ENCODE measurements at places on chromosomes 13 and 19. TPM values are rescaled to one million over a fixed set of nuclear protein-coding genes. Genes with fewer than 3 reads are reported as not detected.
A peak's percentile ranks its signal among the peaks of the same experiment; 100 is the strongest.

GRCh38 chr13:53238261-53238660 is 209.6 kb downstream of the OLFM4 start:
- no peaks in the 10 kb centered on the region for H3K4me1 ChIP-seq
- H3K36me3 ChIP-seq, result no peaks in the 10 kb centered on the region
- no peak overlapping the region for H3K27ac ChIP-seq
- no peak overlapping the region for H3K4me3 ChIP-seq

The SYT5 gene
- 2.7 TPM for total RNA-seq

DNA sequence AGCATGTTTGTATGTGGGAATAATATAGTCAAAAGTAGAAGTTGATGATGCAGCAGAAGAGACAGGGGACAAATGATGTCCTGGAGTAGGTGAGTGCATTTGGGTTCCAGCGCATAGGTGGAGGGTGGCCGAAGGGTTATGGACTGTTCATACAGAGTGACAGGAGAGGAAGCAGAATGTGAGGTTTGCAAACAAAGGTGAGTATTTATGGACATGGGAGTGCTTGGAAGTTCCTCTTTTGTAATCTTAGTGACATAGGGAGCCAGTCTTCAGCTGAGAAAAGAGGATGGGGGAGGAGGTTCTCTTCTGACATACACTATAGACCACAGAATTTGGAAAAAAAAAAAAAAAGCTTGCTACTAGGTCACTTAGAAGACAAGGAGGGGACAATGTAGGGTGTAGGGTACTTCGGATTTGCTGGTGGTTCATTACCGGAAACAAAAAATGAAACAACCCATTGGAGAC is 331.6 kb downstream of the DLEU7 start:
- no peaks in the 10 kb centered on the region for H3K36me3 ChIP-seq
- H3K27me3 ChIP-seq, result peaks cover 2% of the 10 kb centered on the region
- peak overlapping the region; percentile 59 for H3K27ac ChIP-seq
- no peak for DNase-seq
- H3K4me1 ChIP-seq, result peaks cover 20% of the 10 kb centered on the region
- H3K4me3 ChIP-seq, result peak overlapping the region; percentile 35

DNA sequence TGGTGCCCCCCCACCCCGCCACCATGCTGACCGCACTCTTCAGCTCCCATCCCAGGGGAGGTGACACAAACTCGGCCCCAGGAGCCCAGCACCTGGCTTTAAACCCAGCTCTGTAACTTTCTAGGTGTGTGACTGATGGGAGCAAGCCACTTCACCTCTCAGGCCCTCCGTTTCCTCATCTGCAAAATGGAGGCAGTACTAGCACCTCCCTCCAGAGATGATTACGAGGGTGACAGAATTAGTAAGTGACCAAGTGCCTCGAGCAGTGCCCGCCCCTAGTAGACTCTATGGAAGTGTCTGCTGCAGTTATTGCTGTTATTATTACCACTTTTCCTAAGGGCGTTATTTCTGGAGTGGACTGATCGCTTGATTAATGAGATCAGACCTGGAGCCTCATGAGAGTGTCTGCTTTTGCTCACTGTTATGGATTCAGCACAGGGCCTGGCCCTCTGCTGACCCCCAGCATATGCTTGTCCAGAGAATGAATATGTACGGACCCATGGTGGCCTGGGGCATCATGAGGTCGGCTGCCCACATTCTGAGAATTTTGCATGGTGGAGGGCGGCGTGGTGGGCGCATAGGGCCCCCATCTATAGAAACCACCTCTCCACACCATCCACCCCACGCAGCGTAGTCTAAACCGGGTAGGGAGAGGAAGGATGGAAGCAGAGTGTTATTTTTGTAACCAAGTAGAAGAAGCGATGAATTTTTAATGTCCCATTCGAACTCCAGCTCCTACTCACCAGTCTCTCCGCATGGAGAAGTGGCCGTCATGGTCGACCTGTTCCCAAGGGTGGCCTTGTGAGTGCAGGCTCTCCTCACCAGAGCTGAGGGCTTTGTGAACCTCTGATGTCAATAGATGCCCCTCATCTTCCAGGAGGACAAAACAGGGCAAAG is 48.2 kb downstream of the CAPN12 start:
- no peaks in the 10 kb centered on the region for H3K36me3 ChIP-seq
- DNase-seq, result no peak
- H3K4me3 ChIP-seq, result no peak overlapping the region
- peaks cover 7% of the 10 kb centered on the region for H3K4me1 ChIP-seq
- H3K27me3 ChIP-seq, result no peaks in the 10 kb centered on the region

The CASP14 gene
- total RNA-seq, result not detected

DNA sequence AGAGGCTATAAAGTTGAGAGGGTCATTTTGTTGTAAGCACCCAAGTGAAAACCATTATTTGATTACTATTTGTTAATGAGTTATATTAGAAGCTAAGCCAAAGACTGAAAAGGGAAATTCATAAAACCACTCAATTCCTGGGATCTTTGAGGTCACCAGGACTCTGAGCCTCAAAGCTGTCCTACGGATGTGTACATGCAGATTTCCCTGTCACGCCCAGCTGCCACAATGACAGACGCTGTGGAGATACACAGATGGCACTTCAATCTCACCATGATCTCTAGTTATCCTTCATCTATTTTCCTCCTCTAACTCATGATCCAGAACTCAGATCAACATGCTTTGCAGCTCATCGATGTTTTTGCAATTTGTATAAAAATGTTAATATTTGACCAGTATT is 403.5 kb upstream of the MIR17HG start:
- no peaks in the 10 kb centered on the region for H3K36me3 ChIP-seq
- no peaks in the 10 kb centered on the region for H3K27me3 ChIP-seq
- H3K4me1 ChIP-seq, result no peaks in the 10 kb centered on the region
- no peak for DNase-seq

The PSG11 gene
- not detected for total RNA-seq

- H3K4me1 ChIP-seq, result no peaks in the 10 kb centered on the region
- no peak overlapping the region for H3K27ac ChIP-seq
- H3K27me3 ChIP-seq, result no peaks in the 10 kb centered on the region
- no peaks in the 10 kb centered on the region for H3K36me3 ChIP-seq
- no peak overlapping the region for H3K4me3 ChIP-seq
- DNase-seq, result no peak
These were observed 70.1 kb downstream of the NALCN start for GRCh38 chr13:101346161-101346560.

The TLE2 gene
- total RNA-seq, result 21.5 TPM

DNA sequence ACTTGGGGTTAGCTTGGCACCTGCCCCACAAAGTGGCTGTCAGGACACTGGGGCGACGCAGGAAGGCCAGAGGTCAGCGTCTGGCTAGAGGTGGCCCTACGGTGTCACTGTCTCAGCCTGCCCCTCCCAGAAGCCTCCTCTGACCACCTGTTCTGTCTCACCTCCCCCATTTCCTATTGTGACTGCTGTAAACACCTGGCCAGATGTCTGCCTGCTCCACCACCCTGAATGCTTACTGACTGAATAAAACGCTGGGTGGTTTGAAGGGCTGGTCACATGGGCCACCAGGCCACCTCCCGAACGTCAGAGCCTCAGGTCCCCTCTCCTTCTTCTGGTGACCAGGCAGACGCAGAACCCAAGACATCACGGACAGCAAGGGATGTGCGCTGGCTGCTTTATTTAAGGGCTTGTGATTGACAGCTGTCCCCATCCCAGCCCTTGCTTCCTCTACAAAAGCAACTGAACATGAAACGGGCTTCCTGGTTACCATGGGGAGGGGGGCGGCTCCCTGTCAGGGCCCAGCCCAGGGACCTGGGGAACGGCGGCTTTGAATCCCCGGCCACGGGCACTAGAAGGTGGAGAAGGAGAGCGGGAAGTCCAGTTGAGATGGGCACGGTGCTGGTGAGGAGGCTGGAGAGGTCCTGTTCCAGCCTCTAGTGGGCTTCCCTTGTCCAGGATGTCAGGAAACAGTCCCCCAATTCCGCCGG is 6.2 kb downstream of the ELOF1 start:
- H3K4me3 ChIP-seq, result no peak overlapping the region
- H3K27ac ChIP-seq, result no peak overlapping the region
- no peaks in the 10 kb centered on the region for H3K27me3 ChIP-seq
- H3K36me3 ChIP-seq, result peaks cover 9% of the 10 kb centered on the region
- peaks cover 23% of the 10 kb centered on the region for H3K4me1 ChIP-seq

DNA sequence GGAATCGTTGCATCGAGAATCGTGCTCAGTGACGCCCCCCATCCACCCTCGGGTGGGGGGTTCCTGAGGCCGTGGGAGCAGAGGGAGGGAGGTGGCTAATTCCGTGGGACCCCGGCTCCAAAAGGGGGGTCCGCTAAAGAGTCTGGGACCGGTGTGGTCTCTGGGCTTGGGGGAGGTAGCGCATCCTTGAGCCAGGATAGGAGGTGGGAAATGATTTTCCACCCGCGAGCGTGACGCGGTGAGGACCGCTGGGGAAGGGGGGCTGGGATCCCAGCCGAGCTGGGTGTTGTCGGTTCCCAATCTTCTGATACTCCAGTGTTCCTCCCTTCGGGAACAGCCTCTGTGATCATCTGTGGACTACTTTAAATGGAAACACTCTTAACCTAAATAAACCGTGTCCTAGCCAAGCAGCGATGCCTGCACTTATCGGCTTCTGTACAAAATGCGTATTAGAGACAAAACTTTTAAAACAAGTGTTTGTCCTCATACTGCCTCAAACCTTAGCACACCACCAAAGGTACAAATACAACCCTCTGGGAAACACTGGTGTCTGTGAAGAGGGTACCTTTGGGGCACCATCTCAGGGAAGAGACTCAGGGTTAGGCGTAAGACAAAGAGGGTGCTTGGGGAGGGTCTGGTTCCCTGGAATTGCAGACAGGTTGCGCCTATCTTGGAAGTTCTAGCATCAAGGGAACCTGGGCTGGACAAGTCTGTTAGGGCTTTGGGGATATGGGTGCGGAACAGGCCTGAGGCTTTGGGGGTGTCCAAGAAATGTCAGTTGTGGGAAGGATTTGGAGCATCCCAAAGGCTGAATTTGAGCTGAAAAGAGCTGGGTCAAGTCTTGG is 16.0 kb downstream of the KCNC3 start:
- H3K27ac ChIP-seq, result no peak overlapping the region
- no peaks in the 10 kb centered on the region for H3K36me3 ChIP-seq
- H3K4me3 ChIP-seq, result no peak overlapping the region
- H3K4me1 ChIP-seq, result no peaks in the 10 kb centered on the region
- peaks cover 15% of the 10 kb centered on the region for H3K27me3 ChIP-seq

The LRRC63 gene
- 0.76 TPM for total RNA-seq

GRCh38 chr13:38849315-38849714 is 141.3 kb downstream of the STOML3 start:
- no peaks in the 10 kb centered on the region for H3K36me3 ChIP-seq
- H3K4me1 ChIP-seq, result no peaks in the 10 kb centered on the region
- no peak overlapping the region for H3K27ac ChIP-seq
- no peak for DNase-seq

GRCh38 chr13:43908156-43909126 is 28.7 kb downstream of the LACC1 start:
- no peaks in the 10 kb centered on the region for H3K27me3 ChIP-seq
- DNase-seq, result no peak
- H3K4me1 ChIP-seq, result no peaks in the 10 kb centered on the region
- H3K36me3 ChIP-seq, result no peaks in the 10 kb centered on the region
- H3K27ac ChIP-seq, result no peak overlapping the region

GRCh38 chr19:48964205-48965039 is 687 bp upstream of the FTL start:
- no peak for DNase-seq
- H3K36me3 ChIP-seq, result peaks cover 8% of the 10 kb centered on the region
- no peaks in the 10 kb centered on the region for H3K27me3 ChIP-seq
- peak overlapping the region; percentile 81 for H3K4me3 ChIP-seq
- peaks cover 22% of the 10 kb centered on the region for H3K4me1 ChIP-seq
- H3K27ac ChIP-seq, result peak overlapping the region; percentile 65

The PRODH2 gene
- total RNA-seq, result not detected

The ODAD3 gene
- not detected for total RNA-seq

- DNase-seq, result no peak
- H3K4me1 ChIP-seq, result no peaks in the 10 kb centered on the region
- H3K27ac ChIP-seq, result no peak overlapping the region
- H3K4me3 ChIP-seq, result no peak overlapping the region
These were observed 944 bp downstream of the CEACAM19 start for GRCh38 chr19:44672226-44672625.

GRCh38 chr13:85441364-85441763 is 357.9 kb downstream of the SLITRK6 start:
- H3K4me1 ChIP-seq, result no peaks in the 10 kb centered on the region
- no peak overlapping the region for H3K27ac ChIP-seq
- no peak for DNase-seq
- H3K4me3 ChIP-seq, result no peak overlapping the region

DNA sequence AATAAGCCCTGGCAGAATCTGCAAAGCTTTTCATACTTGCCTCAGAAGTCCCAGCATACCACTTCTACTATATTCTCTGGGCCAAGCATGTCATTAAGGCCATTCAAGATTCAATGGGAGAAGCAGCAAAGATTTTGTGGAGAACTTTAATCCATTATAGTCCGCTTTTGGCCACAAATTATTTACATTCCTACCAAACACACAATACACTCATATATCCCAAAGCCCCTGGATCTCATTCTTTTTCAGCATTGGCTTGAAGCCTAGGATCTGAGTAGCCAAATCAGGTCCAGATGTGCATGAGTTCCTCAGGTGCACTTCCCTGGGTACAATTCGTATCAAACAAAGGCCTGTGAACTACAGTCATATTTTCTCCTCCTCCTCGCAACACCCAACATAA is 203.4 kb downstream of the NDFIP2 start:
- no peak for DNase-seq
- no peak overlapping the region for H3K4me3 ChIP-seq
- H3K4me1 ChIP-seq, result no peaks in the 10 kb centered on the region
- H3K36me3 ChIP-seq, result no peaks in the 10 kb centered on the region

GRCh38 chr13:114120591-114121011 is 11.8 kb downstream of the RASA3 start:
- H3K4me1 ChIP-seq, result peaks cover 95% of the 10 kb centered on the region
- no peak for DNase-seq
- peak overlapping the region; percentile 63 for H3K27ac ChIP-seq
- H3K4me3 ChIP-seq, result no peak overlapping the region
- no peaks in the 10 kb centered on the region for H3K27me3 ChIP-seq
- H3K36me3 ChIP-seq, result peaks cover 55% of the 10 kb centered on the region

The ZNF541 gene
- 0.62 TPM for total RNA-seq

The FXYD7 gene
- 12.6 TPM for total RNA-seq

The LRRC8E gene
- total RNA-seq, result 0.06 TPM

All from T-cell (primary cell).